ENCODE measurements at places on chromosomes 5 and 9.

DNA sequence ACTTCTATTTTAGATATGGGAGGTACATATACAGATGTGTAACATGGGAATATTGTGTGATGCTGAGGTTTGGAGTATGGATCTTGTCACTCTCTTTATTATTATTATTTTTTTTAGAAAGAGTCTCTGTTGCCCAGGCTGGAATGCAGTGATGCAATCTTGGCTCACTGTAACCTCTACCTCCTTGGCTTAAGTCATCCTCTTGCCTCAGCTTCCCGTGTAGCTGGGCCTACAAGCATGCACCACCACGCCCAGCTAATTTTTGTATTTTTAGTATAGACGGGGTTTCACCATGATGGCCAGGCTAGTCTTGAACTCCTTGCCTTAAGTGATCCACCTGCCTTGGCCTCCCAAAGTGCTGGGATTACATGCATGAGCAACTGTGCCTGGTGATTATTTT, 138.4 kb upstream of the SLC28A3 start:
- DNase-seq = no peak

DNA sequence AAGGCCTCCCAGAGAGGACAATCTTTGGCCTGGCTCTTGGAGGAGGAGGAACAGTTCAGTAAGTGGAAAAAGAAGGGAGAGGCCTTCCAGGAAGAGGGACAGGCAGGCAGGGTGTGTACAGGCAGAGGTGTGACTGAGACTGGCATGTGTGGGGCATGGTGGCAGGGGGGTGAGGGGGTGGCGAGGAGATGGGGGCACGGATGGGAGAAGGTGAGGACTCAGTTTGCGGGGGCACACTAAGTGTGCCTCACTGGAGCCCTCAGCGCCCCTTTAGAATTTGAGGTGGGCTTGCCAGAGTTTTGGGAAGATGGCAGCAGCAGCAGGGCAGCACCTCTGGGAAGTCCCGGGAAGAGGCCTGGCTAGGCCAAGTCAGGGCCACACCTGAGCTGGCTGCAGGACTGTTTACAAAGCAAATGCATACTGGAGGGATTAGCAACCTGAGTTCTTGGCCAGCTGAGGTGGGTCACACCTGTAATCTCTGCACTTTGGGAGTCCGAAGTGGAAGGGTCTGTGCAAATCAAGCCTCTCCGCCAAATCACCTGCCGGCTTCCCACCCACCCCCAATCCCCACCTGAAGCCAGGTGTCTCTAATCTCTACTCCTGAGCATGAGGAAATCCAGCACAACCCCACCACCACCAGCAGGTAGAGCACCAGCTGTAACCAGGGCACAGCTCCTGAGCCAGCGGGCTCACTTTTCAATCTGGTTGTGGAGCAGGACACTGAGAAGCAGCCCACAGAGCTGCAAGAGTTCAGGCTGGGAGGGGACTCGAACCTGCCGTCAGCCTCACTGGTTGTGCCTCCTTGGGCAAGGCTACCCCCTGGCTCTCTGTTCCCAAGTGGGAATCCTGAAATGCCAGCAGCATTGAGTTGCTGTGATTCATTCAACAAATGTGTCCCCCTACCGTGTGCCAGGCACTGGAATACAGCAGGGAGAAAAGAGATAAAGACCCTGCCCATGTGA, 10.2 kb upstream of the GABRP start:
- no peak for DNase-seq

DNA sequence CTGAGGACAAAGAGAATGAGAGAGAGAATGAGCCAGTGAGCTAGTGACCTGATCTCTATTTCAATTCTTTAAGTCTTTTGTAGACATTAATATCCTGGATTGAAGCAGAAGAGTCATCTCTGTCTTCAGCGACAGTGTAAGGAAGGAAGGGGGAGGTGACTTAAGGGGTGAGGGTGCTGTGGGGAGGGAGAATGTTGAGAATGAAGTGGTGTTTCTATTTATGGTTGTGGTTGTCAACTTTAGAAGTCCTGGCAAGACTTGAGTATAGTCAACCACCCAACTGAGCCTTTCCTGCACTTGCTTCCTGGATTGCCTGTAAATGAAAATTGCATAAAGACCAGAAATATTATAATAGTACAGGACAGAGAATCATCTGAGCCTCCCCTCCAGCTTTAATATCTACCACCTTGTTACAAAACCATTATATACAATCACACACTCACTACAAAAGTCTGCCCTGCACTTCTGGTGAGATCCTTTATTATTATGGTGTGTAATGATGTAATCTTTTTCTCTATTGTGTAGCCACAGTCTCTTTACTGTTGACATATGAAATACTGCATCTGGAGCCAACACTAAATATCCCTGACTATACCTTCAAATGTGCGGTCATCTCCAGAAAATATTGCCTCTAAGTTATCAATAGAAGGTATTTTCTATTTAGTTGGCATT, 91.7 kb downstream of the NTRK2 start:
- DNase-seq = no peak

GRCh38 chr9:93896496-93897033, 58.6 kb downstream of the BARX1 start:
- no peak for DNase-seq

GRCh38 chr5:375336-375920, 53.9 kb downstream of the AHRR start:
- no peak for DNase-seq

- DNase-seq = peak; percentile 69
Measured at GRCh38 chr9:105007143-105007542, 79.2 kb upstream of the ABCA1 start.

- no peak for DNase-seq
Measured at GRCh38 chr9:68581696-68582095, 41.0 kb upstream of the TMEM252 start.

DNA sequence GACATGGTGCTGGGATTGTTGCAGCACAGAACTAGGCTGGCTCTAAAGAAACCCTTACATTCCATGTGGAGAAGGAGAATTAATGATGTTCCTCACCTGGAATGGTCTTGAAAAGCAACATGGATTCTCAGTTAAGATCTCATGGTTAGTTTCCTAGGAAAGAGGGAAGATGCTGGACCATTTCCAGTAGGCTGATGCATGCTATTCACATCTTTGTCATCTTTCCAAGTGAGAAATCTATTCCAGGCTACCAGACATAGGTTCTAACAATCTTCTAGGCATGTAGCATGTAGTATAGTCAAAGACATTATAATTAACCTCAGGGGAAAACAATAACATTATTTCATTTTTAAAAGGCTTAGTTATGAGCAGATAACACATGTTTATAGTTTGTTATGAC, 44.3 kb downstream of the TMEM252 start:
- no peak for DNase-seq

DNA sequence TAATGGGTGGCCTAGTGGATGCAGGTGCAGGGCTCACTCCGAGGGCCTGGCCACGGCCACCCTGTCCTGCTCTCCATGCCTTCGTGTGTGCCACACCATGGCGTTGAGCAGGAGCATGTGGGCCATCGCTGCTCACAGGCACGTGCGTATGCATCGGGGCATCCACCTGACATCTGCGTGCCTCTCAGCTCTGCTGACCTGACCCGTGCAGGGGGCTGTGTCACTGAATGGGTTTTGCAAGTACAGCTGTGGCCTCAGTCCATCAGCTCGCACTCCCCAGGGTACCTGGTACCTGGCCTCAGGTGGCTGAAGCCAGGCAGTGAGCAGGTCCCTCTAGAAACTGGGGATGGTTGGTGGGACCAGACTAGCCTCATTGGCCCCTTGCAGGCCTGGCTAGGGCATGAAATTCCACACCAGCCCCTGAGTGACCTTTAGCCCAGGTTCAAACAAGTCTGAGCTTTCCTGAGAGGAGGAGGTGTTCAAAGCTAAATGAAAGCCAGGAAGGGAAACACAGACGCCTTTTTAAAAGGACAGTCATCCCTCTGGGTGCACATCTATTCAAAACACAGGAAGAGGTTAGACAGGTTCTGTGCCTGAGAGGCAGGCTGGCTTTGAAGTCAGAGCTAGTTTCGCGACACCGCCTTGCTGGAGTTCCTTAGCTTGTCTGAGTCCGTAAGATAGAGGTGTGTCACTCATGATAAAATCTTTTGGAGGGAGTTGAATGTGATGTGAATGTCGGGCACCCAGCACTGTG, 74.0 kb downstream of the MACROH2A1 start:
- no peak for DNase-seq

DNA sequence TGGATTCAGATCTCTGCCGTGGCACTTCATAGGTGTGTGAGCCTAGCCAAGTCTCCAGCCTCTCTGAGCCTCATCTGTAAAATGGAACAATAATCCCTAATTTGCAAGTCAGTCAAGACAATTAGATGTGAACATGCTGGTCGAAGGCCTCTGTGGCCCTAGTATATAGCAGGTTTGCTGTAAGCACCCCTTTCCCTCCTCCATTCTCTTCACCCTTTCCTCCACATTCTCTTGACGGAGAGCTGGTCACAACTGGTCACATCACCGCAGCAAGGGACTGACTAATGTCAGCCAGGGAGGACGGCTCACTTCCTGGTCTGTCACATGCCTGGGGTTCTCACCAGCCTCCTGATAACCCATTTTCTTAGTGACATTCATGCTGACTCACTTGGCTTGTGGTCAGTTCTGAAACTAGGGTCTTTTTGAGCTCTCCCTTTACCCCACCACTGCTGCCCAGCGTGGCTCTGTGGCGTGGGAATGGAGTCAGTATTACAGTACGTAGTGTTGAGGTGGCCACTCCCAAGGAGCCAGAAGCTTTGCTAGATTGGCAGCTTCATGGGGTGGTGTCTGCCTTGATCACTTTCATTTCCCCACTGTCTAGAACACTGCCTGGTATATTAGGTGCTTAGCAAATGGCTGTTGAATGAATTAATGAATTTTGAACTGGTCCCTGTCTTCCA, 47.8 kb downstream of the ERGIC1 start:
- DNase-seq = no peak

All from GM04503 (cell line).